Activated T-cell treated with anti-CD3 and anti-CD28 coated beads for 4 hours (primary cell): ENCODE measurements at places on chromosomes 1 and 21.

DNA sequence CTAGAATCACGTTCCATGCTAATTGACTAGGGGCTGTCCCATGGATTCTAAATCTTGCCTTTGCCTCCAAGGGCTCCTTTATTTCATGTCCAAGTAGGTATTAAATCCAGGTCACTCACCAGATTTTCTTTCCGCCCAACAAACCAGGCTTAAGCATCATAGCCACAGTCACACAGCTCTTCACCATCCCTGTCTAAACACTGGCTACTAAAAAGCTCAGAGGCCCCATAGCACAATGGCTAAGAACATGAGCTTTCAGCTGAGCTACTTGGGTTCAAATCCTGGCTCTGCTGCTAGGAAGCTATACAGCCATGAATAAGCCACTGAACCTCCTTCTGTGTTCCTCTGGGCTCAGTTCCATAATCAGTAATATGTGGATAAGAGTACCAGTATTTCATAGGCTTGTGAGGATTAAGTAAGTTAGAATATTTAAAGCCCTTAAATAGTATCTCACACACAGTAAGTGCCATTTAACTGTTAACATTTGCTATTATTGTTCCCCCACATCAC, 277.2 kb upstream of the GJB5 start:
- DNase-seq, result no peak

DNA sequence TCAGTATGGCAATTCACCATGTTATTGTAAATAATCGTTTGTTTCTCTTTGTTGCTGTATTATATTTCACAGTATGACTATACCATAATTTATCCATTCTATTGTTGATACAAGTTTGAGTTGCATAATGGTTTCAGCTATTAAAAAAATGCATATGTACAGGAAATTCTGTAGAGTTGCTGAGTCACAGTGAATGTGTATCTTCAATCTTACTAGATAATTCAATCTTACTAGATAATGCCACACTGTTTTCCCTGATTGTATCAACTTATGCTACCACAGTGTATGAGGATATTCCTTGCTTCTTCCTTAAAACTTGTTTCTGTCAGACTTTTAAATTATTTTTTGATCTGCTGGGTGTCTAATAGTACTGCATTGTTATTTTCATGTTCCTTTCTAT, 3.5 kb upstream of the COA6 start:
- no peak for DNase-seq

GRCh38 chr1:93605812-93606512, 75.7 kb downstream of the BCAR3 start:
- no peak for DNase-seq

GRCh38 chr21:33962290-33962689, 46.7 kb upstream of the ATP5PO start:
- DNase-seq, result no peak

DNA sequence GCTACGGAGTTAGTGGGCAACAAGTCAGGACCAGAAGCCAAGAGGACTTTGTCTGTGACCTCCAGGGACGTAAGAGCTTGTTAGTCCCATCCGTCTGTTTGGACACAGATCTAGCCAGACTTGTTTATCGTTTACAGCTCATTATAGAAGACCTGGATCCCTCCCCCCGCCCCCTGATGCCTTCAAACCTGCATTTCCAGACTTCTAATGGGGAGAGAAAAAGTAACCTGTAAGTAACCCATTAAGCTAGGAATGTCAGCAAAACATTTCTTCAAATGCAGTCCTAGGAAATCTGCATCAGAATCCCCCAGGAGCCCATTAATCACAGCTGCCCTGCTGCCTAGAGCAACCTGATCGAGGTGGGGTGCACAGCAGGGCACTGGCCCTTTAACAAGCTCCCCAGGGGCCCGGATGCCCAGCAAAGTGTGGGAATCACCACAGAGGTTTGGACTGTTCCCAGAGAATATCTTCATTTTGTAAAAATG, 1.4 kb upstream of the MAD2L2 start:
- DNase-seq, result no peak

DNA sequence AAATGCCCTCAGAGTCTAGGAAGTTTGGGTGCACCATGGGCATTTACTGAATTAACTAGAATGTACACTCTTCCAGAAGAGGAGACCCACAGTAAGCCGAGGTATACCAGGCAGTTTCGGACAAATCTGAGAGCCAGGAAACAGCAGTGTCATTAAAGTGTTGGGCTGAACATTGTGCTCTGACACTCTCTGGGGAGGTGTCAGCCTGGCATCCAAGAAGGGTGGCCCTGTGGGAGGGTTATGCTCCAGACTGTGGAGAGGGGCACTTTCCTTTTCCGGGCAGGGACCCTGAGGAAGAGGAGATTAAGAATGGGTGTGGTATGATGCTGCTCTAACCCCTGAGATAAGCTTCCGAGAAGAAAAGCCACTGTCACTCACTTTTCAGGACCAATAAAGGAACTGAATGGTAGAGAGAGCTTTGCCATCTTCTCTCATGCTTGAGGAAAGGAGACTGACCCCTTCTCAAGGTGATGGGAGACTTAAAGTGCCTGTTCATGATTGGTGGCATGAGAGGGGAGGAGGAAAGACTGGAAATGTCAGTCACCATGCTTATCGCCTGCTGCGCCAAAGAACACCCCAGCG, 98.2 kb downstream of the UCK2 start:
- DNase-seq, result no peak

GRCh38 chr1:145927916-145928643, 796 bp upstream of the RBM8A start:
- no peak for DNase-seq

- no peak for DNase-seq
Measured at GRCh38 chr1:234942879-234943506, 185.6 kb downstream of the TOMM20 start.

- DNase-seq, result no peak
Measured at GRCh38 chr21:39353295-39353694, 4.4 kb upstream of the HMGN1 start.

GRCh38 chr1:76786222-76786621, 81.1 kb upstream of the ST6GALNAC5 start:
- DNase-seq, result no peak

DNA sequence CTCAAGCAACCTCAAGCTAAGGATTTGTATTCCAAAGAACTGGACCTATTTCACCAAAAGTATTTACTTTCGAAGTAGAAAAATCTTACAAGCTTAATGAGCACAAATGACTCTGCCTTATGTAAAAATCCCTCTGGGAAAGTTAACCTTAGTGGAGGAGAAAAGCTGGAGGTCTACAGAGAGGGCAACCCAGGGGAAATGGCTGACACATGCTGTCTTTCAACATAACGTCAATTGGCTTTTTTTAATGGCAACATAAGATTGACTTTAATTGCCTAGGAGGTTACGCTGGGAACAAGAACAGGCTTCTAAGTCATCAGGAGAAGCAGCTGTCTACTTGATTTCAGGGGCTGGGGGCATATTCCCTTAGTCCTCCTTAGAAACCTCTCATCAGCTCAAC, 52.3 kb downstream of the UTP25 start:
- no peak for DNase-seq

GRCh38 chr1:151193856-151194255, 3.9 kb upstream of the VPS72 start:
- DNase-seq, result no peak

DNA sequence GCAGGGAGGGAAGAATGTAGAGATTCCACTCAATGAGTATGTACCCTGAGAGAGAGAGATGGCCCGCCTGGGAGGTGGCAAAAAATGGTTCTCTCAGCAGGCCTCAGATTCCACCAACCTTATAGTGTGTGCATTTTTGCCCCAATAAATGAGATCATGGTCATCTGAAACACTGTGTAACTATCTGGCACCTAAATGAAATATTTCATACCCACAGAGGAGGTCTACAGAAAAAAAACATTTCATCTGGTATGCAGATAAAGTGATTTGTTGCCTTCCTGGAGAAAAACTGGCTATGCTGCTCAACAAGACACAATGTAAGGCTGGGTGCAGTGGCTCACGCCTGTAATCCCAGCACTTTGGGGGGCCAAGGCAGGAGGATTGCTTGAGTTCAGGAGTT, 4.9 kb downstream of the TMCO2 start:
- DNase-seq, result no peak

DNA sequence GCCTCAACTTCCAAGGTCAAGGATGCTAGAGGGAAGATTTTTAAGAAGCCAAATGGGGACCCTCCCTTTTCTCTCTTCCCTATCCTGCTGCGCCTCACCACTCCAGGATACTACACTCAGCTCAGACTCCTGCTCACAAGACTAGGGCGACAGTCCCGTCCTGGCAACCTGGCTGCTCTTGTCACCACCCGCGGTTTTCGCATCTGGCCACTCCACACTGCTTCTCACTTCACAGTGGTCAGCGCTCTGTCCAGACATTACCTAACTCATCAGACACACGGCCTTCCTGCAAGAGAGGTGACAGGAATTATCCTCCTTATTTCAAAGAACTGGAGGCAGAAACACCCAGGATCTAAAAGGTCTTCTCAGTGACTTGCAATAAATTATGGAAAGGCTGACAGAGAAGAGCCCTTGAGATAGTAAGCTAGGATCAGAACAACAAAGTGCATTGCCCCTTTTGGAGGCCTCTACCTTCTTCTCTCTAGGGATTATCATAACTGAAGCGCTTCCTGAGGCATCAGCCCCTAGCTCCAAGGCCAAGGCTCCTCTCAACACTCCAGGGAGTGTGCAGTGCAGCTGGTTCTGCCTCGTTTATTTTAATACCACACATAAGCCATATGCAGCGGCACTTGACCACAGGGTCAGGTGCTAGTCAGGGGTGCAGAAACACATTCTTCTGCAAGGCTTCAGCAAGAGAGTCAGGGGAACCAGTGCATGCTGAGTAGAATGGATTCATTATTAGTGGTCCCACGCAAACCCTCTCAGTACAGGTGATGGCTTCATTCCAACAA, 41.9 kb downstream of the ASTN1 start:
- no peak for DNase-seq

DNA sequence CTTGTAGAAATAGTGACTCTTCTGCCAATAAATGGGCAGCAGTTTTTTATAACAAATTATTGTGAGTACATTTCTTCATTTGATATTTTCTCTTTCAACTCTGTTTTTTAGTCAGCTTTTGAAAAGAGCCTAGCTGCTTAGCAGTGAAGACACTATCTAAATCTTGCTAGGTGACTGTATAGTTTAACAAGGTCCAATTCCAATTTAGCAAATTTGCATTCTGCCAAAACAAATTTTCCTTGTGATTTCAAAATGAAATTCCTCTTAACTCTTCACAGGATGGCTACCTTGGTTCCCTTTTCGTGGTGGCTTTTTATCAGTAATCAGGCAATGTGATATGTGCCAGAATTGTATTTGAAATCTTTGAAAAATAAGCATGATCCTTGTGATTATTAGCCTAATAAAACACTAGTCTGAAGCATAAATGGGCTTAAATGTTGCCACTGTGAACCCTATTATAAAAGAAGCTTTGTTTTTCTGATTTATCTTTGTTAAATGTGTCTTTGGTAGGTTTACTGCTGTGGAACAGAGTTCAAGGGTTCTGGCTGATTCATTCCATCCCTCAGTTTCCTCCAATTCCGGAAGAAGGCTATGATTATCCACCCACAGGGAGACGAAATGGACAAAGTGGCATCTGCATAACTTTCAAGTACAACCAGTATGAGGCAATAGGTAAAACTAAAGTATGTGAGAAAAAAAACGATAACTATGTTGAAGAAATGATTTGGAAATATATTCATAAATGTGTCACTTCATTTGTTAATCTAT, 12.2 kb downstream of the DNASE2B start:
- DNase-seq, result no peak

DNA sequence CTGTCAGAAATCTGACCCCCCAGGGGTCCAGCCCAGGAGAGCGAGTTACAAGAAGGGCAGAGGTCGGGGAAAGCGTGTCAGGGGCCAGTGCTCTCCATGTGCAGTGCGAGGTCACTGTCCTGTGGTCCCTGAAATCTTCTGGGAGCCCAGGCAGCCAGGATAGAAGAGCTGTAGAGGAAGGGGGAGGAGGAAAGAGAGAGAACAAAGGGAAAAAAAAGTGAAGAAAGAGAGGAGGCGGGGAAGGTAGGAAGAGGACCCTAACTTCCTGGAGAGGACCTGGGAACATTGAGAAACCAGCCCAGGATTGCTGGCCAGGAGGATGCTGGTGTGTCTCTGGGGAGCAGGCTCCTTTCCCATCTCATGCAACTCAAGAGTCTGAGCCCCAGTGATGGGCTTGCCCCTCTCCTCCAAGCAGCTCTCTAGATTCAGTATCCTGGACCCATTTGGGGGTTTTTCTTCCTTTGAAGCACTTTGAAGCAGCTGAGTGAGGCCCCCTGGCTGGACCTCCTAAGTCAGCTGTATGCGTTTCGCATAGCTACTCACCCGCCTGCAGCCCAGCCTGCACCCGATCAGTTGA, 6.8 kb upstream of the INAVA start:
- DNase-seq, result no peak
